ENCODE measurements at places on chromosomes 5 and 9.
A peak's percentile ranks its signal among the peaks of the same experiment; 100 is the strongest.

DNA sequence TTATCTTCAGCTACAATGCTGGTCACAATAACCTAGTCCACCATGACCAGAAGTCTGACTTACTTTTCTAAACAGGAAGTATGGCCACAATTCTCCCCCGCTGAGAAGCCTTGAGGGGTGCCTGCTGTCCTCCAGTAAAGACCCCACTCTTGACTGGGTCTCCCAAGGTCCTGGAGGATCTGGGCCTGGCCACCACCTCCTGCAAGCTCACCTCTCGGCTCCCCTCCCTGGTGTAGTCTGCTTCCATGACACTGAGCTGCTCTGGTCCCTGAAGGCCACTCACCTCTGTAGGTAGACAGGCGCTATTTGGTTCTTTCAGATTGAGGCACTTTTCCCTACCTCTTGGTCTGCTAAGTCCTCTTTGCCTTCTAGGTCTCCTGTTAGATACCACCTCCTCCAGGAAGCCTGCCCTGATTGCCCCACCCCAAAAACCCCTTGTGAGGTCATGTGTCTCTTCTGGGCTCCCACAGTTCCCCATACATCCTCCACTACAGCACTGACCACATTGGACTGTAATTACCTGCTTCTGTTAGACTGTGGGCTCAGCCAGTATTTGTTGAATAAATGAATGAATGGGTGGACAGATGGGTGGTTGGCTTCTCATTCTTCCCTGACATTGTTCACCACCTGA is 62.6 kb upstream of the IER5L start:
- no peak for DNase-seq

GRCh38 chr9:115593587-115594091 is 475.7 kb upstream of the TNC start:
- DNase-seq: no peak

GRCh38 chr9:119853126-119853525 is 483.9 kb upstream of the BRINP1 start:
- no peak for DNase-seq

- DNase-seq: no peak
These were observed 37.6 kb upstream of the SLCO6A1 start for GRCh38 chr5:102536323-102536928.

- DNase-seq: no peak
These were observed 282.7 kb downstream of the ENC1 start for GRCh38 chr5:74357827-74358226.

GRCh38 chr9:134136118-134136995 is 475 bp downstream of the WDR5 start:
- DNase-seq: no peak

- DNase-seq: no peak
These were observed 468.1 kb upstream of the ACTBL2 start for GRCh38 chr5:57950616-57951228.

- no peak for DNase-seq
These were observed 47.8 kb downstream of the ERGIC1 start for GRCh38 chr5:172881691-172882370.

GRCh38 chr5:180235846-180236245 is 26.8 kb upstream of the RASGEF1C start:
- no peak for DNase-seq

DNA sequence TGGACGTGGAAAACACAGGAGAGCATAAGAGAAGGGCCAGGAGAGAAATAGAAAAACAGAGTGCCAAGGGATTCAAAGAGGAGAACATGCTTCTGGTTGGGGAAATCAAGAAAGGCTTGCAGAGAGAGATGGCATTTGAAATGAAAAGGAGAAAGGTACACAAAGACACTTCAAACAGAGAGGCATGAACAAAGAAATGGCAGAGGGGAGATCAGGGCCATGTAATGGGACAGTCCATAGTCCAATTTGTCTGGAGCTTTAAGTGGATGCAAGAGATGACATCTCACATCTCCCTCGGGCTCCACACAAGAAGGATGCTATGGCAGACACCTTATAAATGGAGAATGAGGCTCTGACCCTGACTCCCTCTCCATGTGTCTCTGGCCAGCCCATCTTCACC is 331.1 kb downstream of the MLLT3 start:
- DNase-seq: no peak

- no peak for DNase-seq
These were observed 327.8 kb downstream of the ENC1 start for GRCh38 chr5:74312746-74313145.

GRCh38 chr5:172052450-172053236 is 46.2 kb upstream of the FBXW11 start:
- DNase-seq: peak; percentile 57

- DNase-seq: no peak
These were observed 156.1 kb upstream of the ANKRD55 start for GRCh38 chr5:56389261-56389660.

- DNase-seq: no peak
These were observed 9.3 kb upstream of the MOCS2 start for GRCh38 chr5:53118879-53119278.

- no peak for DNase-seq
These were observed 535.8 kb downstream of the EBF1 start for GRCh38 chr5:158563760-158564390.

GRCh38 chr9:27368316-27368985 is 71.5 kb upstream of the EQTN start:
- DNase-seq: no peak

DNA sequence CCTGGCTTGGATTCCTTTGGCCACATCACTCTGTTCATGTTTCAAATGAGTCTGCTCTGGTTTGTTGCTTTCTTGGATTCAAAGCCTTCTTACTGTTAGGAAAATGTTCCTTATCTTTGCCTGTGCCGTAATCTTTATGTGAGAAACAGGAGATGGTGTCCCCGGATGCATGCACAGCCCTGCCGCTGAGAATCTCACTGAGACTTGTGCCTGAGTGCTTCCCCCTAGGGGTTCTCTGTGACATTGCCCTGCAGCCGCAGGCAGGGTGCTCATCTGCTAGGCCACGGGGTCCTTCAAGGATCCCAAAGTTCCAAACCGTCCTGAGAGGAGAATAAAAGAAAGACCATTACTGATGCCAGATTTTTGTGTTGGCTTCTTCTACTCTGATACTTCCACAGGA is 81.4 kb upstream of the ANKRD55 start:
- DNase-seq: no peak

GRCh38 chr9:16773116-16773515 is 97.4 kb downstream of the BNC2 start:
- DNase-seq: no peak

DNA sequence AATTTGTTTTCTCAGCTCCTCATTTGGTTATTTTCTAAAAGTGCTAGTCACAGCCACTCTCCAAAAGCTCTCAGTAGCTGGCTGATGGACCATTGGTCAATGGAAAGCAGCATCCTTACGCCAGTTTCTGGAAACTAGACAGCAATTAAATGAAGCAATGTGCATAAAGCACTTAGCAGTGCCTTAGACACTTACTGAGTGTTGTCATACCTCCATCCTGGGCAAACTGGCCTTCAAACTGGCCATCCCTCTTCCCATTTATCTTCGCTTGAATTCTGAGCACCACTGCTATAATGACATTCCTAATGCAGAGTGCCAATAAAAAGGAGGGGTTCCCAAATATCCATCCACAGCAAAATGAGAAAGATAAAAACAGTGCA is 209.2 kb downstream of the ENC1 start:
- no peak for DNase-seq

DNA sequence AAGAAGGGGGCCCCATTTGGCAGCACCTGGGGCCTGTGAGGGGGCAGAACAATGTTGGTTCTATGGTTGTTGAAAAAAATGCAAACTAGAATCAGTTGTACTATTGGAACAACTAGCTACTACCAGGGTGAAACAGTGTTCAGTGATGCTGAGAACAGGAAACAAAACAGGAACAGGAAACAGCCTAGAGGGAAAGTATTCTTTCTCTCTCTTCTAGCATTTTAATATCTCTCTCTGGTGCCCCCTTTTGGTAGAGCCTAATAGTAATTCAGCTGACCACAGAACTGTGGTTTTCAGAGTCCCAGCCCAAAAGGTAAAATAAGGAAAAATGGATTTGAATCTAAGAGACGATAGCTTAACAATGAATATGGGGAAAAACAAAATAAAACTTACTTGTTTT is 138.0 kb upstream of the KCNN2 start:
- no peak for DNase-seq

- no peak for DNase-seq
These were observed 30.2 kb upstream of the HTR4 start for GRCh38 chr5:148684528-148684927.

DNA sequence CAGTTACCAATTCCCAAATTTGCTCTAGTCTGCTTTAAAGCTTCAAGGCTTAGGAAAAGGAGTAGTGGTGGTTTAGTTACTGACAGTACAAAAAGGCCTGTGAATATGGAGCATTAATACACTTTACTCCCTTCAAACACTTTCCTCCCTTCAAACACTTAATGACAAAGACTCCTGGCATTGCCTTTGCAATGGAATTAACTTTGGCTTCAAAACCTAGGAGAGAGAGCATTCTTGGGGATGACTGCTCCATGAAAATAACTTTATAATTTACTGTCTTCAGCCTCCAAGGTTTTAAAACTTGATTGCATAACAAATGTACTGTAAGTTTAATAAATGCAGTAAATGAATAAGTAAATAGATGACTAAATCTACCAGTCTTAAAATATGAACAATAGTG is 185.6 kb downstream of the TRPM3 start:
- DNase-seq: no peak

DNA sequence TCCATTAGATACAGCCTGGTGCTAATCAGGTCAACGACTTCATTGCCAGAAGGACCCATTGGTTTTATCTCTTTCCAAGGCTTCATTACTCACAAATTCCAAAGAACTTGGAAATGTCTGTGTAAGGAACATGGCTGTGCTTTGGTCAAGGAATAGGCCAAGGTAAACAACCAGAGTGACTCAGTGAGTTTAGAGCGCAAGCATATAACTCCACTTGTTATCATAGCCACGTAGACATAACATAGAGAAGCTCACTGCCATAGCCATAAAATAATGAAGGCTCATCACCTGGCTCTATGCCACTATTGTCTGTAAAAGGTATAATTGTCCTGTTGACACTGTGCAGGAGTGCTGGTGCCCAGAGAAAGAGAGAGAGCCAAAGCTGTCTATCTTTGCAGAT is 139.3 kb upstream of the PLCXD3 start:
- no peak for DNase-seq

- no peak for DNase-seq
These were observed 43.2 kb downstream of the BARX1 start for GRCh38 chr9:93911801-93912554.

DNA sequence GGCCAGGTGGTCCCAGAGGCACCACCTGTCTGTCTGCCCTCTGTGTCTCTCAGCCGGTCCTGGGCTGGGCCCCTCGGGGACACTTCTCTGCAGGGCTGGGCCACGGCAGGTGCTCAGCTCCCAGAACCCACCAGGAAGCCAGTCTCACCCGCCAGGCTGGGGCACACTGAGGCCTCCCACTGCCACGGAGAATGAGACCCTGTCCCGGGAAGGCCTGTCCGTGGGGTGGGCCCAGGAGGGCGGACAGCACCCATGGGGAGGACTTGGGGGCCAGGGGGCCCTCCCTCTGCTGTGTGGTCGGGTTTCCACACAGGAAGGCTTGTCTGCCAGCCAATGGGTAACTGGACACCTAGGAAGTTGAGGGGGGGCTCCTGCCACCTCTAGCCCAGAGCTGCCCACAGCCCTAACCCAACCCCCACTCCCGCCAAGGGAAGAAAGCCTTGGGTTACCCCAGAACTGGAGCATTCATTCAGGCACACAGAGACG is 4.1 kb upstream of the TUBB4B start:
- DNase-seq: no peak

- DNase-seq: no peak
These were observed 2.3 kb upstream of the RASEF start for GRCh38 chr9:83065233-83065632.

DNA sequence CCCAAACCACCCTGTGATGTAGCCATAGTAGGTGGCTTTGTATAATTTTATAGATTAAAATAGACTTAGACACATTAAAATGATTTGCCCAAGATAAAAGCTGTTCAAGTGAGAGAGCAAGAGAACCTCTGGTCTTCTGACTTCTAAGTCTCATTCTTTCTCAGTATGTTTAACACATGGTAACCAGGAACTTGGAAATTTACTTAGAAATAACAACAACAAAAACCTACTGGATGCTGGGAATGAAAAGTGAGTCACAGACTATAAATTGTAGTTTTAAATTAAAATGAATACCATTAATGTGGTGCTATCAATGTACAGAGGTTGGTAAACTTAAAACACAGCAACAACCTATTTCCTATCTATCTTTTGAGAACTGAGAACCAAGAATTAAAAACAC is 30.4 kb downstream of the HMGCR start:
- no peak for DNase-seq

DNA sequence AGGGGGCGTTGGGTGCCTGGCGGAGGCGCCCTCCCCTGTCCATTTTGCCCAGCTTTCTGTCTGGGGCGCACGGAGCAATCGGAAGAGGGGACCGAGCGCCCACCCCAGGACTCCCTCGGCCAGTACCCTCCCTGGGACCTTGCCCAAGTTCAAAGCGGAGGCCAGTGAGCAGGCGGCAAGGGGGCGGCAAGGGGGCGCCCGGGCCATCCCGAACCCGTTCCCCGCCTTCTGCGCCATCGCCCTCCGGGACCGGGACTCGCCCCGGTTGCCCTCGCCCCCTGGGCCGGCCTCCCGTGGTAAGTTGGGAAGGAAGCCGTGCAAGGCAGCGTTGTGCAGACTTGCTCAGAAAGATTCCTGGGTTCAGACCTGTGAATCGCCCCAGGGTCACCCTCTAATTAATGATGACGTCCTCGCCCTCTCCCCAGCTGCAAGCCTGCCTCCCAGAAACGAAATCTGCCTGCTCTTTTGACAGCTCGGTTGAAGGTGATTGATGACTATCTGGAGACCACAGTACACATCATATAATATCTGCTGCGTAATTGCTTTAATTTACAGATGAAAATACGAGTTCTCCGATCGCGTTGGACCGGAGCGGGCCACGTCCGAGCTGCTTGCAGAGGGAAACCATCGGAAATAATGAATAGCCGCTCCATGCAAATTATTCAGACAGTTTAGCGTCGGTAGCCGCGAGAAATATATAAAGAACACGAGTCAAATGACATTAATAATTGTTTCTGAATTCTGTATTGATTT is 1.4 kb upstream of the IRX4 start:
- DNase-seq: no peak

DNA sequence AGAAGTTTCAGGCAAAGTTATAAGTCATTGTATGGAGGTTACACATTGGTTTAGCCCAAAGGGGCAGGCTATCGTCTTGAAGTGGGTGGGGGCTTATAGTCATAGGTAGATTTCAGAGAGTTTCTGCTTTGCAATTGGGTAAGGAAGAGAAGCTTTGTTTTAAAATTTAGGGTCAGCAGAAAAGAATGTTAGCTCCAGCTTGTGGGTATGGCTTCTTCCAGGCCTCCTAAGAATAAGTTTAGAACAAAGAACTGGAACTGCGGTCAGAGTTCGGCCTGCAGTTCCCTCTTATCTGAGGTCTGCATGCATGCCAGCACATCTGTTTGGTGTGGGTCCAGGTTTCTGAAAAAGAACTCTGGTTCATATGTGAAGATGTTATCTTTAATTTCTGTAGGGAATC is 96.1 kb downstream of the CYFIP2 start:
- DNase-seq: no peak

DNA sequence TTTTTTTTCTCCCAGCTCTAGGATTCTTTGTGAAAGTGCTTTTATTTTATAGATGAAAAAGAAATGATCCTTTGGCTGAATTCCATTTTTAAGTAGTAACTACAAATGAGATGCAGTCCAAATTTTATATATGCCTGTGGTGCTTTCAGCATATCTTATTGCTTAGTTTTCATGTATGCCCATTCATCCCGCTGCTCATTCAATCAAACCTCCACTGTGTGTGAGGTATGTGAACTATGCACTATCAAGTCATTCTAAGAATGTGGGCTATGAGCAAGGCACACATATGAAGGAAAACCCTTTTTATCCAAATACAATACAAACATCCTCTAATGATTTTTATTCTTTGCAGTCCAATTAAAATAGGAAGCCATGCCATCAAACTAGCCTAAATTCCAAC is 1069.1 kb upstream of the DMAC1 start:
- no peak for DNase-seq

Measured in mucosa of gallbladder (tissue), 1 donor.